ENCODE measurements at places on chromosomes 11 and 22. TPM values are rescaled to one million over a fixed set of nuclear protein-coding genes. Genes with fewer than 3 reads are reported as not detected.

DNA sequence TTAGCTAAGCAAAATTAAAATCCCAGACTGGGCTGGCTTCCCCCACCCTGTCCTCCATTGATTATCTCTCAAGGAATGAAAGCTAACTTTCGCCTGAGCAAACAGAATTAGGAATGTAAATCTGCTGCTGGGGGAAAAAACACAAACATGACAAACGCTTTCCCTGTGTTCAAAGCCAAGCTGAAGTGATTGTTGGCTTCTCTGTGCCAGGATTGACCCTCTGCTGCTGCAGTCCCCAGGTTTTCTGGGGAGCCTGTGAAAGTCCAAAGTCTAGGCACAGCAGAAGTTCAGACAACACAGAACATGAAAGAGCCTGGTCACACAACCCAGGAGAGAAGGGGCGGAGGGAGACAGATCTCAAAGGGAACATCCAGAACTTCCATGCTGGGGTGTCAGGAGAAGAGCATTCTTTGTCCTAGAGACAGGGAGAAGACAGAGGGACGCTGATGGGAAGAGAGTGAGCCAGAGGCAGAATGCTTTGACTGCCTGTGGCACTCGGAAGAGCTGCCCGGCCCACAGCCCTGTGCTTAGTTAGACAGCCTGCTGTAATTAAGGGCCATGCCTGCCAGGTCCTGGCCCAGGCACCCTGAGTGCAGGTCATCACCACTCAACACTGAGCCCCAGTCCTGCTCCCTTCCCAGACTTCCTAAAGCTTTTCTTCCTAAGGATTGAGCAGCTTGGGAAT lies 6.9 kb downstream of the PATZ1 start:
- peak overlapping the region; percentile 11 for H3K27ac ChIP-seq
- H3K4me1 ChIP-seq, result peaks cover 44% of the 10 kb centered on the region
- no peaks in the 10 kb centered on the region for H3K27me3 ChIP-seq
- DNase-seq, result no peak

GRCh38 chr22:17665854-17666253 lies 27.3 kb downstream of the BCL2L13 start:
- no peak overlapping the region for H3K4me3 ChIP-seq
- H3K4me1 ChIP-seq, result no peaks in the 10 kb centered on the region
- no peak overlapping the region for H3K27ac ChIP-seq

Gene RFPL1
- not detected for total RNA-seq

Gene MIAT
- total RNA-seq, result 6.8 TPM

- H3K4me3 ChIP-seq, result no peak within 1 kb of the TSS
- H3K36me3 ChIP-seq, result no peaks in the 10 kb centered on the region
- no peaks in the 10 kb centered on the region for H3K27me3 ChIP-seq
- no peak within 1 kb of the TSS for H3K27ac ChIP-seq
- no peak for DNase-seq
- no peaks in the 10 kb centered on the region for H3K4me1 ChIP-seq
These were observed at the start of gene OR6A2 for GRCh38 chr11:6799402-6799801. Gene OR6A2 (minus strand): TSS chr11:6799689. CDS start chr11:6795708, 3,981 bp downstream.

DNA sequence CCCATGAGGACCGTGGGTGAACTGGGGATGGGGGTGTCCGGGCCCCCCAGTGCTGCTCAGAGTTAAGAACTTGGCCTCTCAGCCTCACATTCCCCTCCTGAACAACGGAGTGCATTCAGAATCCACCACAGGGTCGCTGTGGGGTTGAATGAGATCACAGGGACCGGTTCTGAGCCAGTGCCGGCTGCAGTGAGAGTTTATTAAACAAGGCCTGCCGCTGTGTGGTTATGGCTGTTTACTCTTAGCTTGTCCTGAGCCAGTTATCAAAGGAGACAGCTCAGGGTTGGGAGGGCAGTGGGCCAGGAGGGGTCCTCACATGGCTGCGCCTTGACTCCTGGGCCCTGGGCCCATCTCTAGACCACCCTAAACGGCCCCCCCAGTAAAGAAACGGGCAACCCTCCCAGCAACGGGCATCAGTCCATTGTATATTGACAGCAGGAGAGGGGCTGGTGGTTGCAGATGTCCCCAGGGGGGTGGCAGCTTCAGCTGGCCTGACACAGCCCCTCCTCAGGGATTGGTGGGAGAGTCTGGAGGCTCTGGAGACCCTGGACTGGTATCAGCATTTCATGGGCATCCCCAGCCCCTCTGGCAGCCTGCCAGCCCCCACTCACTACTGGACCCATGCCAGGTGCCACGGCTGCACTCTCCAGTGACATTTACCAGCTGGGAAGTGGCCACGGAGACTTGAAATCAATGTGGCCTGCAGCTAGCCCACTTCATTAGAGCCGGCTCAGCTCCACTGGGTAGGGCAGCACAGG lies 15.1 kb upstream of the CABP7 start:
- H3K4me1 ChIP-seq, result peaks cover 31% of the 10 kb centered on the region
- no peak overlapping the region for H3K4me3 ChIP-seq
- peaks cover 5% of the 10 kb centered on the region for H3K27me3 ChIP-seq
- H3K36me3 ChIP-seq, result no peaks in the 10 kb centered on the region

Gene CFL1
- 647 TPM for total RNA-seq

DNA sequence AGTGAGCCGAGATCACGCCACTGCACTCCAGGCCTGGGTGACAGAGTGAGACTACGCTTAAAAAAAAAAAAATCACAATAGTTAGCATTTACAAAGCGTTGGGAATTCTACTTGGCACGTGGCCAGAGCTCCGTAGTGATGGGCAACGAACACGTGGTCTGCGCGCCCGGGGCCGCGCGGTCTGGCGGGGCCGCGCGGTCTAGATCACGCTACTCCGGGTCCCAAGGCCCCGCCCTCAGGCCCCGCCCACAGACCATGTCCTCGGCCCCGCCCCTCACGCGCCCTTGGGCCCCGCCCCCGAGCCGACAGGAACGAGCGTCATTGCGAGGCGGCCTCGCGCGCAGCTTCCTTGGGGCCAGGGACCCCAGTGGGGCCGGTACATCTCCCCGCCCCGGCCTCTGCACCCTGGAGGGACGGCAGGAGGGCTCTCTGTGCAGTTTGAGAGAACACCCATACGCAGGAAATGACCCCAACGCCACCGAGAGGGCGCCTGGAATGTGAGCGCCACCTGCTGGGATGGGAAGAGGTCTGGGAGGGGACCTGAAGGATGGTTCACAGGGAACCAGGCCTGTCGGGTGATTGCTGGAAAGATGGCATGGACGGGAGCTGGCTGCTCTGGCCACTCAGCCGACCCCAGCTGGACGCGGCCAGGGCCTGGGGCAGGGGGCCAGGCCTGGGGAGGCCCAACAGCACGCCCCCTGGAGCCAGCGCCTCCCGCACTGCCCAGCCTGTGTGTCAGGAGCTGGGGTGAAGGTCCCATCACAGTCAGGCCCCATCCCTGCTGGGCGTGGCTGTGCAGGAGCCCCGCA lies 2.0 kb upstream of the PTDSS2 start:
- DNase-seq, result peak; percentile 98
- peaks cover 45% of the 10 kb centered on the region for H3K4me1 ChIP-seq
- H3K36me3 ChIP-seq, result peaks cover 12% of the 10 kb centered on the region
- H3K27me3 ChIP-seq, result no peaks in the 10 kb centered on the region
- H3K27ac ChIP-seq, result peak overlapping the region; percentile 90
- peak overlapping the region; percentile 71 for H3K4me3 ChIP-seq

GRCh38 chr22:46977656-46978343 lies 215.3 kb downstream of the TBC1D22A start:
- no peak overlapping the region for H3K4me3 ChIP-seq
- H3K36me3 ChIP-seq, result peaks cover 55% of the 10 kb centered on the region
- no peaks in the 10 kb centered on the region for H3K27me3 ChIP-seq
- no peak overlapping the region for H3K27ac ChIP-seq
- DNase-seq, result no peak

GRCh38 chr11:12211331-12212065 lies 101.1 kb downstream of the MICAL2 start:
- no peak overlapping the region for H3K27ac ChIP-seq
- no peak for DNase-seq
- no peaks in the 10 kb centered on the region for H3K27me3 ChIP-seq

- H3K27me3 ChIP-seq, result no peaks in the 10 kb centered on the region
- H3K4me1 ChIP-seq, result peaks cover 42% of the 10 kb centered on the region
- peak overlapping the region; percentile 98 for H3K4me3 ChIP-seq
- peak overlapping the region; percentile 87 for H3K27ac ChIP-seq
- no peak for DNase-seq
These were observed 1.2 kb downstream of the UBE2L6 start for GRCh38 chr11:57566005-57566904.

DNA sequence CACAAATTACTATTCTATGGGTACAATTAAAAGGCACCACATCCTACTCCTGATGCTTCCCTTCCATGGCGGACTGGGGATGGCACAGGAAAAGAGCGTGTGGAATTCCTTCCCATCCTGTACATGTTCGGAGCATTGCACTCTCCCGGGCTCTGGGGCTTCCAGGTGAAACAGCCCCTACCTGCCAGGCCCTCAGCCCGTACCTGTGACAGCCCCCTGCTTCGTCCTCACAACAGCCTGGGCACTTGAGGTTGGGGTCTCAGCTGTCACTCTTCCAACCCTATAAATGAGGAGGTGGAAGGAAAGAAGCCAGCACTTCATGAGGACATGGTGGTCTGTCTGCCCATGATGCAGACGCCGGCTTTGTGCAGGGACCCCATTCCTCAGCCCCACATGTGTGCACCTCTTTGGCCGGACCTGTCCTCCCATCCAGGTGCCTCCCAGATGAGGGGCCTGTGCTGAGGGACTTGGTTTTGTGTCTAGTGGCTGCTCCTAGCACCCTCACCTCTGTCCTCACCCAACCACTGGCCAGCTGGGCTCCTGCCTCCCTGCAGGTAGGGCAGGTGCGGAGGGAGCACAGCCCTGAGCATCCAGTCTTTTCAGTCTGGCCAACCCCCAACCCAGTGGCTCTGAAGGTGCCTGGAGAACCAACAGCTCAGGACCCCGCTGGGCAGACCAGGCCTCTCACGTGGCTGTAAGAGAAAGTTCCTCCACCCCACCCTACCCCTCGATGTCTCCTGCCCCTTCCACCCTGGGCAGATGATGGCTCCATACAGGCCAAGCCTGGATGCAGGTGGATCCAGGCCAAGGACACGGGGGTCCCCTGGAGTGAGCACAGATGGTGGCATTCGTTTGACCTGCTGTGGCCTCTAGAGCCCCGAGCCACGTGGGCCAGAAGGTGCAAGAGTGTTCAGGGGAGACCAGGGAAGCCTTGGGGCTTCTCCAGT lies 23.4 kb upstream of the WNT7B start:
- peak overlapping the region; percentile 56 for H3K27ac ChIP-seq
- no peaks in the 10 kb centered on the region for H3K36me3 ChIP-seq
- no peak overlapping the region for H3K4me3 ChIP-seq
- H3K27me3 ChIP-seq, result no peaks in the 10 kb centered on the region
- DNase-seq, result peak; percentile 39

Gene MOV10L1
- 0.56 TPM for total RNA-seq

Gene IGSF9B
- 5.5 TPM for total RNA-seq

Gene BDNF
- 3.4 TPM for total RNA-seq

Gene KCNJ5
- 12.9 TPM for total RNA-seq

Gene OR52E5
- not detected for total RNA-seq

DNA sequence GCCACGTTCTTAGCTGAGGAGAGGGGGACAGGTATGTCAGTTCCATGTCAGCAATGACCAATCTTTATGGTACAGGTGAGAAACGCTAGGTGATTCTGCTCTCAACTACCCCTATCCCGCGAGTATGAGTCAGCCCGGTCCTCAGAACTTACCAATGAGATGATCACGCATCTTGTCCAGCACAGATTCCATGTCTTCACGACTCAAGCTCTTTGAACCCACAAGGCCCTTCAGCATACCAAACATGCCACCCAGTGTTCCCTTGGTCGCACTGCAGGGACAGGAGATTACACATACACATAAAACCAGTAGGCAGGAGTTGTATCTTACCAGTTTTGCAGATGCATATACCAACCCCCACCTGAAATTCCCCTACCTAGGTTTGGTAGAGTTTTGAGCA lies 2.9 kb downstream of the SRPRA start:
- H3K4me3 ChIP-seq, result no peak overlapping the region
- H3K27me3 ChIP-seq, result no peaks in the 10 kb centered on the region
- H3K27ac ChIP-seq, result no peak overlapping the region
- H3K36me3 ChIP-seq, result peaks cover 68% of the 10 kb centered on the region

DNA sequence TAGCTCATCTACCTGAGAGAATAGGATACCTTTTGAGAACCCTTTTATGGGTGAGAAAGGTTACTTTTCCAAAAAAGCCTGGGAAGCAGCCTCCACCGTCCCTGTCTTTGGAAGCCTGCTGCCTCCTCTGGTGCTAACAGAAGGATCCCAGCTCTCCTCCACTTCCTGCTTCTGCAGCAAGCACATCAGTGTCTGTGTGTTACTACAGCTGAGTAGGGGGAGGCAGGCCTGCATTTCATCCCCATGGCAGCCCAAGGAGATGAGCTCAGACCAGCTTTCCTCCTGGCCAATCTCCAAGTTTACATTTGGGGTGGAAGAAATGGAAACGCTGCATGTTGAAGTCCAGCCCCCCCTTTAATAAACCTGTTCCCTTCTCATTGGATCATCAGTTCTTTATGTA lies 7.4 kb upstream of the CCDC34 start:
- no peaks in the 10 kb centered on the region for H3K4me1 ChIP-seq
- no peaks in the 10 kb centered on the region for H3K36me3 ChIP-seq
- H3K4me3 ChIP-seq, result no peak overlapping the region

- H3K27me3 ChIP-seq, result no peaks in the 10 kb centered on the region
- no peak overlapping the region for H3K4me3 ChIP-seq
- no peaks in the 10 kb centered on the region for H3K4me1 ChIP-seq
- H3K27ac ChIP-seq, result no peak overlapping the region
- DNase-seq, result no peak
- H3K36me3 ChIP-seq, result no peaks in the 10 kb centered on the region
These were observed 48.6 kb downstream of the CADM1 start for GRCh38 chr11:115455613-115456012.

DNA sequence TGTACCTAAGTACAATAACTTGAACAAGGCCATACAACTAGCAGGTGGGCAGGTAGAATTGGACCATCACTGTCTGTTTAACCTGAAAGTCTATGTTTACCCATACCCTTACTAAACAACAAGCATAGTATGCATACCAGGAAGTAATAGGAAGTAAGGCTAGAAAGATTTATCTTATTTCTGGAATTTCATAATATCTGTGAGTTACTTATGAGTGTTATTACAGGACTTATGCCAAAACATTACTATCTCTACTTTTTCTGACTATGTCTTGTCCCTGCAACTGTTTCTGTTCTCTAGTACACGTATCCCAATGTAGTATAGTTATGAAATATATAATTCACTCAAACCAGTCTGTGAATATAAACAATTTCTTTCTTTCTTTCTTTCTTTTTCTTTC lies 1400.8 kb upstream of the TENM4 start:
- no peak overlapping the region for H3K4me3 ChIP-seq
- DNase-seq, result no peak
- H3K36me3 ChIP-seq, result no peaks in the 10 kb centered on the region
- no peaks in the 10 kb centered on the region for H3K4me1 ChIP-seq
- H3K27me3 ChIP-seq, result no peaks in the 10 kb centered on the region
- H3K27ac ChIP-seq, result no peak overlapping the region
